ENCODE measurements at places on chromosomes 5 and 9.

DNA sequence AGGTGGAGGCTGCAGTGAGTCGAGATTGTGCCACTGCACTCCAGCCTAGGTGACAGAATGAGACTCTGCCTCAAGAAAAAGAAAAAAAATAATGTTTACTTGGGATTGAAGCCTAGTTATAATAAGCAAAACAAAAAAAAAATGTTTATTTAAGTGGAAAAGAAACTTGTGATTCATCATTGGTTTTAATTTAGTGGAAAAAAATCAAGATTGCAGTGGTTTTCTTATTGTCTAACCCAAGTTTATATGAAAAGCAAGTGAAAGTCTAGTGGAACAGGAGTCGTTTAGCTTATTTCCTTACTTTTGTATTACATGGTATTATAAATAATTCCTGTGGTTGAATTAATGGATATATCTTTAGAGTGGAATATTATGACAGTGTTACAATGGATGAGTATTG is 8.4 kb downstream of the CNOT8 start:
- no peak for DNase-seq

GRCh38 chr9:96399325-96399633 is 15.8 kb upstream of the SLC35D2 start:
- no peak for DNase-seq

DNA sequence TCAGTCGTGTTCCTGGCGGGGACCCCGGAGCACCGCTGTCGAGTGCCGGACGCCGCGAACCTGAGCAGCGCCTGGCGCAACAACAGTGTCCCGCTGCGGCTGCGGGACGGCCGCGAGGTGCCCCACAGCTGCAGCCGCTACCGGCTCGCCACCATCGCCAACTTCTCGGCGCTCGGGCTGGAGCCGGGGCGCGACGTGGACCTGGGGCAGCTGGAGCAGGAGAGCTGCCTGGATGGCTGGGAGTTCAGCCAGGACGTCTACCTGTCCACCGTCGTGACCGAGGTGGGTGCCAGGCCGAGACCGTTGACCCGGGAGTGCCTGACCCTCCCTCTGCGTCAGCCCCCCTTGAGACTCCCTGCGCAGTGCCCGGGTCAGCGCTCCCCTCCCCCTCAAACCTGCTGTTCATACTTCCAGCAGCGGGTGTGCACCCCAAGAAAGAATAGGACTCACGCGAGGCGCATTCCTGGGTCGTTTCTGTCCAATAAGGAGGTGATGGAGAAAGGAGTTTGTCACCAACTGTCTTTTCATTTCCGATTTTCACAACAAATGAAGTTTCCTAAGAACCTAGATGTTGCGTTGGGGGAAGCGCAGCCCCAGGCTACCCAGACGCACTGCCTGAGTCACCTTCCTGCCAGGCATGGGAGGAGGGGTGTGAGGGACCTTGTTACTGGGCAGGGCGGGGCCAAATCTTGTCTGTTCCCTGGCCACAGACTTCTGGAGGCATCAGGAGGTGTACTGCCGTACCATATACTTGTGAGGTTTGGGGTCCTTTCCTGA is 722 bp downstream of the SLC22A4 start:
- DNase-seq = peak; percentile 80

- no peak for DNase-seq
Observed at GRCh38 chr9:3035579-3036332, 191.9 kb upstream of the PUM3 start.

GRCh38 chr5:87539839-87540238 is 127.1 kb upstream of the CCNH start:
- DNase-seq = no peak

- DNase-seq = no peak
Observed at GRCh38 chr5:109692852-109693251, 3.1 kb downstream of the MAN2A1 start.

GRCh38 chr5:83197326-83197967 is 120.1 kb downstream of the XRCC4 start:
- DNase-seq = no peak
